Mammary epithelial cell (primary cell): ENCODE measurements at places on chromosomes 5 and 9. TPM values are rescaled to one million over a fixed set of nuclear protein-coding genes. Genes with fewer than 3 reads are reported as not detected.

SCGB3A1 gene
- not detected in 2 replicates for total RNA-seq

FSTL4 gene
- 3.7 TPM for total RNA-seq

PCDHGA12 gene
- total RNA-seq = 2.0 and 3.2 TPM in 2 replicates

CD72 gene
- total RNA-seq = 1.5 and 2.4 TPM in 2 replicates

ADGRD2 gene
- 0.50 TPM for total RNA-seq

TAF1L gene
- total RNA-seq = under 0.01 TPM

SLC6A7 gene
- total RNA-seq = not detected

PNPLA7 gene
- 1.3 TPM for total RNA-seq

LHX3 gene
- total RNA-seq = not detected

NOP16 gene
- 61.4 and 71.3 TPM in 2 replicates for total RNA-seq

NR5A1 gene
- not detected in 2 replicates for total RNA-seq

TICAM2 gene
- 0.83 TPM for total RNA-seq

RAI14 gene
- 114 TPM in 2 replicates for total RNA-seq

HRH2 gene
- total RNA-seq = not detected

EHMT1 gene
- total RNA-seq = 79.0 and 83.4 TPM in 2 replicates

CDC20B gene
- total RNA-seq = not detected in 2 replicates

IDNK gene
- 1.6 and 2.3 TPM in 2 replicates for total RNA-seq

FRMD3 gene
- total RNA-seq = 3.7 TPM

CDKN2B-AS1 gene
- 1.8 TPM for total RNA-seq

POU5F2 gene
- total RNA-seq = 0.61 and 0.86 TPM in 2 replicates

IL17B gene
- 0.50 TPM for total RNA-seq

RASGRF2 gene
- total RNA-seq = 2.0 TPM

TEX48 gene
- not detected for total RNA-seq

SAXO1 gene
- total RNA-seq = not detected in 2 replicates

TMEM174 gene
- not detected in 2 replicates for total RNA-seq

PTTG1 gene
- 28.5 TPM for total RNA-seq

CAMK2A gene
- 0.33 TPM for total RNA-seq

ATG10 gene
- 11.6 and 12.2 TPM in 2 replicates for total RNA-seq

CFAP157 gene
- total RNA-seq = 0.19 TPM in 1 of 2 replicates, not detected in the other

RALGPS1 gene
- 0.94 and 1.1 TPM in 2 replicates for total RNA-seq

SLC28A3 gene
- total RNA-seq = under 0.01 TPM

NME5 gene
- 5.5 TPM for total RNA-seq

GNE gene
- 16.5 TPM for total RNA-seq

PCDHA6 gene
- total RNA-seq = 0.49 and 0.53 TPM in 2 replicates

ADAMTS12 gene
- total RNA-seq = 3.7 TPM

PCDHB2 gene
- 2.2 TPM for total RNA-seq

CDH6 gene
- not detected for total RNA-seq

STKLD1 gene
- total RNA-seq = 1.0 and 1.3 TPM in 2 replicates

SLC23A1 gene
- not detected in 2 replicates for total RNA-seq

CCDC112 gene
- total RNA-seq = 4.3 TPM

OTULINL gene
- total RNA-seq = 0.33 TPM

SPAG8 gene
- 0.82 TPM in 1 of 2 replicates, not detected in the other for total RNA-seq

RXRA gene
- total RNA-seq = 22.3 and 39.2 TPM in 2 replicates
